ENCODE measurements at places on chromosomes 6 and 20. TPM values are rescaled to one million over a fixed set of nuclear protein-coding genes. Genes with fewer than 3 reads are reported as not detected.
A peak's percentile ranks its signal among the peaks of the same experiment; 100 is the strongest.

The BPIFB1 gene
- total RNA-seq = not detected

- DNase-seq = no peak
Measured at GRCh38 chr20:62885896-62886708, 24.5 kb upstream of the TCFL5 start.

The ZNF165 gene
- 0.23 TPM for total RNA-seq

The PERP gene
- total RNA-seq = 58.1 TPM

The ACTR5 gene
- total RNA-seq = 11.0 TPM

- DNase-seq = no peak
Measured at GRCh38 chr6:90127595-90127994, 169.0 kb downstream of the BACH2 start.

DNA sequence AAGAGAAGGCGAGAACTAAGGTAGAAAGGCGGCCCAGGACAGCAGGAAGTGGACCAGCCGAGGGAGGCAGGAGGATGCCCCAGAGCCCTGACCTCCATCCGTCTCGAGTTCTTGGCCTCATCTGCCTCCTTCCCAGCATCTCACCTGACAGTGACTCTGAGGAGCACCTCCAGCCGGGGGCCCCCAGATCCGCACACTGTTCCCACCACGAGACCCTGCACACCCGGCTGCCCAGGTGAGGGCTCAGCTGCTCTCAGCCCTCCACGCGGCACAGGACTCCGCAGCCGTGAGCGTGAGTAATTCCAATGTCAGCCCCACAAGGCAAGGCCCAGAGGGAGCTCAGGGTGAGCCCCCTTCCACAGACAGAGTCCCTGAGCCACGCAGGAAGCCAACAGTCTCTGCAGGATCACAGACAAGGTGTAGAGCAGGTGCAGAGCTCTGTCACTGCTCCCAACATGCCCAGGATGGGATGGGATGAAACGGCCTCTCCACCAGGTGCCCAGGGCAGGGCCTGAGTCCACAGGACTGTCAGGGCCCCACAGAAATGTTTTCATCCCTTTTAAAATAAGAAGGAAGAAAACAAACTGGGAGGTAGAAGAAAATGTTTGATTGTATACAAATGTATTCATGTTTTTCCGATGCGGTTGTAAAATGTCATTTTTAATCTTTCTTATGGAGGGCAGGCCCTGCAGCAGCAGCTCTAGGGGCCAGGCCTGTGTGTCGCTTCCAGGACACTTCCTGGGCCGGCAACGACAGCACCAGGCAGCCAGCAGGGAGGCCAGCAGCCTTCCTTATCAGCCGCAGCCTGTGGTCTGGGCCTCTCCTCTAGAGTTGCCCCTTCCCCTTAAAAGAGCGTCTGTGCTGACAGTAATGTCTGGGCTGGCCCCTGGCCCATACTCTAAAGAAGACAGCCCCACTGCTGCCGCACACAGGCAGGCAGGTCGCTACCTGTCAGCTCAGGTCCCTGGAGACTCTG, 66.9 kb downstream of the DLL1 start:
- no peak for DNase-seq

GRCh38 chr6:19210849-19211590, 626.1 kb upstream of the ID4 start:
- DNase-seq = no peak

DNA sequence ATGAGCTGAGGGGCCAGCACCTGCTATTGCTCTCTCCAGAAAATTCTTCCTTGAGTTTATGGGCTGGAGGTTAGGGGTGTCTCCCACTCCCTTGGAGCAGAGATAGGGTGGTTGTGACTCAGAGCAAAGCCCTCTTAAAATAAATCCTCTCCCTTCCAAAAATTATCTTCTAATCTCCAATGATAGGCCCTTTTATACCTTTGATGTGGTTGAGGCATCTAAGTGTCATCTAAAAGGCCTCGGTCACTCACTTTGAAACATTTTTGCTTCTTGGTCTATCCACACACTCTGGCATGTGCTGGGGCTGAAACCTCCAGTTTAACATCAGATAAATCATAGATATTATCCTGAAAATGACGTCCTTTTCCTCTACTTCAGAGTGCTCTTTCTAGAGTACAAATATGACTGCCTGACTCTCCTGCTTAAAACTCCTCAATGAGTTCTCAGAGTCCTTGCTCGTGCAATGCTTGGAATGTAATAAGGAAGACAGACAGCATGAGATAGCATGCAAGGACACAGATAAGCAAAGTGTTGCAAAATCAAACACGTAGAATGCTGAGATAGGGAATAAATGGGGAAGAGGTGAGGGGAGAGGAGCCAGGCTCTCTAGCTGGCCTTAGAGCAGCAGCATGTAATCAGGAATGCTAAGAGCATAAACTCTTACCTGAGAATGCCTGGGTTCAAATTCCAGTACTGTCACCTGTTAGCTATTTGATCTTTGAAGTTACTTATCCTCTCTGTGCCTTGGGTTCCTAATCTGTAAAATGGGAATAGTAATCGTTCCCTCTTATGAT, 374.1 kb upstream of the CITED2 start:
- no peak for DNase-seq

- no peak for DNase-seq
Measured at GRCh38 chr20:8221887-8222419, 89.9 kb downstream of the PLCB1 start.

The TSBP1 gene
- not detected for total RNA-seq

The RIMS4 gene
- total RNA-seq = not detected

- DNase-seq = no peak
Measured at GRCh38 chr20:16569246-16570153, 3.7 kb downstream of the KIF16B start.

The TREML1 gene
- total RNA-seq = not detected

The VAPB gene
- 10.1 TPM for total RNA-seq

The HLA-DQB2 gene
- total RNA-seq = not detected

- DNase-seq = no peak
Measured at GRCh38 chr6:151633526-151634335, 139.9 kb downstream of the CCDC170 start.

The TBC1D20 gene
- 27.8 TPM for total RNA-seq

- no peak for DNase-seq
Measured at GRCh38 chr6:17159240-17159639, 57.4 kb downstream of the STMND1 start.

The PAK5 gene
- total RNA-seq = not detected

GRCh38 chr6:128303870-128304269, 216.5 kb downstream of the PTPRK start:
- no peak for DNase-seq

The SLC22A2 gene
- not detected for total RNA-seq

GRCh38 chr6:156687789-156688619, 89.2 kb upstream of the ARID1B start:
- DNase-seq = no peak

DNA sequence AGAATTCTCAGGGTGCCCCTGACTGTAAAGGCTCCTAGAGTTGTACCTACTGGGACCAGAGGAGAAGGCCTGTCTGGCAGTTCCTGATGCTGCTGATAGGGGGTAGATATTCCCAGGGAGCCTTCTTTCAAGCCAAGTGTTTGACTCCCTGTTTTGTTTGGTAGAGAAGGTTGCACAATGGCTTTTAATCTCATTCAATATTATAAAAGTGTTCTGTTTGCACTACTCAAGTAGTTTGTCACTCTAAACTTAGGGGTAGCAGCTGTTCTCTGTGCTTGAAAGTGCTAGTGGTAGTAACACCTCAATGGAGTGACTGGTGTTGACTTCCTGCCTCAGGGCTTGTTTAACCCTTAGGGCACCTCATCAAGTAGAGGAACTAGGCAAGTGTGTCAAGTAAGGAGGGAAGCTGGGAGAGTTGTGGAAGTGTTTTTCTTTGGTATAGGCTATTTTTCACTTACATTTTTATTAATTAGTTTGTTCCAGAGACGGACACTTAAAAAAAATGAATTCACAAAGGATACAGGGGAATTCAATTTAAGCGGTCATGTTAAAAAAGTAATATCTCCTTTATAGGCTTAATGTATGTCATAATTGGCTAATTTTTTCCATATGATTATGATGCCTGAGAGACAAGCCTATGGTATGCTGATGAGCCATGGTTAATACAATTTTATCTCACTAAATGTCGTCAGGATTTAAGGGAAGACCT, 38.1 kb downstream of the BICRAL start:
- DNase-seq = no peak

- no peak for DNase-seq
Measured at GRCh38 chr6:107871976-107872375, 47.9 kb upstream of the SCML4 start.

GRCh38 chr6:7911345-7911725, 747 bp upstream of the TXNDC5 start:
- no peak for DNase-seq

The TCEA2 gene
- 34.5 TPM for total RNA-seq

The SPATS1 gene
- total RNA-seq = not detected

DNA sequence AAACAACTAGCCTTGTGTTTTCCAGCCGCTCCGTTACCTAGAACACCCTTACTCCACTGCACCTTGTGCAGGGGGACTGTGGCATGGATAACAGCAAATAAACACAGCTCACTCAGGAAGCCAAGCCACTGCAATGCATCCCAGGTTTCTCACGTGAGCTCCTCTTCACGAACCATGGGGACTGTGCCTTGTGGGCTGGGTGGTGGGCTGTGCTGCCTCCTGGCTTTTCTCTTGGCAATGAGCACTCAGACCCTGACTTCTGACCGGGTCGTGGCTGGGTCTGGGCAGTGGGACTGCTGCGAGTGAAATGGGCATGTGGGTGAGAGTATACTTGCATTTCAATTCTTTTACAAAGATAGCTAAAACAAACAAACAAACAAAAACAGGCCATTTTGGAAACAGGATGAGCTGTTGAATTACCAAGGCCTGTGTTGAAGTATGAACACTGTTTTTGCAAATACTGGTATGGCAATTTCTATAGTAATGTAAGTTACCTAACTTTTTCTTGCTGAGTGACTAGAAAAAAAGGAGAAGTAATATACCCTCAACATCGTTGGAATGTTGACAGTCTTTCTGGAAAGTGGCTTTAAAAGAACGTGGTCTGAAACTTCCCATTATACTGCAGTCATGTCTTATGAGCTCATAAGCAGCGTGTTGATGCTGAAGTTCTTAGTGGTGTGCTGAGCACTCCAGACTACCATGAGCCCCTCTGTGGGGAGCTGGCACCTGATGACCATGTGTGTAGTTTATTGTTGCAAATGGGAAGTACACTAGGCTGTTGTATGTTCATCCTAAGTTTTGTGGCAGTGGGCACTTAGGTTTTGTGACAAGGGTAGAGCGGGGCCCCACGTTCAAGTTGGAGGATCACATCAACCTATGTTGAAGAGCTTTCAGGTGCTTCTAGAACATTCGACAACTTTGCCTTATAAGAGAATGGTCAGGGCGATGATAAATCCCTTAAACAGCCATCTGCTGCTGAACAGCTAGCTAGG, 120.4 kb downstream of the ARMC2 start:
- DNase-seq = no peak

The SIGLEC1 gene
- total RNA-seq = not detected

- DNase-seq = no peak
Measured at GRCh38 chr20:10014431-10014830, 20.4 kb upstream of the ANKEF1 start.

- no peak for DNase-seq
Measured at GRCh38 chr6:128918886-128919285, 35.9 kb downstream of the LAMA2 start.

GRCh38 chr6:133891149-133891926, 2.4 kb downstream of the TCF21 start:
- no peak for DNase-seq

The NFKBIE gene
- total RNA-seq = 56.9 TPM

The MUC21 gene
- total RNA-seq = not detected

- DNase-seq = no peak
Measured at GRCh38 chr20:11200423-11200822, 526.6 kb upstream of the JAG1 start.

The PI3 gene
- total RNA-seq = not detected

DNA sequence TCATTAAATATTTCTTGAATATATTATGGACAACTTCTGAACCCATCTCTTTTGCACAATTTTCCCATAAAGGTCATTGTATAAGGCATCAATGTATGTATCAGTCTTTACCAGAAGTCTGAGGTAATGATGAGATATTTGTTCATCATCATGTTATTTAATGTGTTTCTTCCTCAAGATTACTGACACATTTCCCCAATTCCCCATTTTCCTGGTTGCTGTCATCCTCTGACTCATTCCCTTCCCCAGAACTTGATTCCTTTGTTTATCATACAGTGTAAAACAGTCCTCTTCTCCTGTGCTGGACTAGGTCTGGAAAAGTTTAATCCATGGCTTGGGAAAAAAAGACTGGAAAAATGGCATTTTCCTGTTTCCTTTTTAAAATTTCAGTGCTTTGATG, 107.9 kb upstream of the FLRT3 start:
- DNase-seq = peak; percentile 36

DNA sequence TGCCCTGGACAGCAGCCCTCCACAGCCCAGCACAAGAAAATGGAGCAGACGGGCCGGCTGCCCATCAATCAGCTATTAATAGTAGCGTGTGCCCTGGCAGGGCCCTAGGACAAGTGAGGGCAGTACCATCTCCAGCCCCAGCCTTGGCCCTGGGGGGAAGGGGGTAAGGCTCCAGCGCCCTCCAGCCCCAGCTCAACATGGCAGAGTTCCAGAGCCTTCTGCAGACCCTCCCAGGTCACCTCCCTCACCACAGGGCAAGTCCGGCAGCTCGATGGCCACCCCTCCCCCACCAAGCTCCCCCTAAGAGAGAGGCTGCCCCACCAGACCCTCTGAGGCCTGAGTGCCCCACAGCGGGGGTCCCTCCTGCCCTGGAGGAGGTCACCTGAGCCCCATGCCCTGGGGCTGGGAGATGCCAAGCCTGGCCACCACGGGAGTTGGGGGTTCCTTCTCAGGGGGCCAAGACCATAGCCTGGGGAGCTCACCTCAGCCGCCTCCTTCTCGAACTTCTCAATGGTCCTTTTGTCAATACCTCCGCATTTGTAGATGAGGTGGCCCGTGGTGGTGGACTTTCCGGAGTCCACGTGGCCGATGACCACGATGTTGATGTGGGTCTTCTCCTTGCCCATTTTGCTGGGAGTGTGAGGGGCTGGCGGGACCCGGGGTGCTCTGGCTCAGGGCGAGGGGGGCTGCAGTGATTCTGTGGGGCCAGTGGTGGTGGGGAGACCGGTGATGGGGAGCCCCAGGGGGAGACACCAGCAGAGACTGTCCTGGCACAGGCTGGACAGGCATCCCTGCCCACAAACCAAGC, 1.5 kb downstream of the EEF1A2 start:
- no peak for DNase-seq

The RAD21L1 gene
- total RNA-seq = not detected

DNA sequence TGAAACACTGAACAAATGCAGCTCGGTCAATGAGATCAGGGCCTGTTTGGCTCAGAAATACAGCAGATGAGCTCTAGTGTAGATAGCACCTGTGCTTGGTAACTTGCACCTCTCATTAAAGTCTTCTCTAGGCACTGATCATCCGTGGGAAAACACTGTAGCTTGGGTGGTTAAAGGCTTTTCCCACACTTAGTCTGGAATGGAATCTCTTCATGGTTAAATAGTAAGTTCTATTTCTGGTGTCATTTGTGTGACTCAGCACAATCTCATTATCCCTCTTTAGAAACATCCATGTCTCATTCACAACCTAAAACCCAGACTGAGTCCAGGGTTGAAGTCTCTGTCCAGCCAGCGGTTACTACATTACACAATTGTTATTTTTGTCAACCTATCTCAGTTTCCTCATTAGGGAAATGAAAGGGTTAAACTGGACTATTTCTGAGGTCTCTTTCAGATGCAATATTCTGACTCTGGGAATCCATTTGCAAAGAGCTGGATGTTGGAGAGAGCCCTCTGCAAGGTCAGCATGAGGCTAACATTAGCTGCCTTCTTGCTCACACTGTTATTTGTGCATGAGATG, 125.0 kb downstream of the ZDHHC14 start:
- no peak for DNase-seq

GRCh38 chr20:24684956-24685691, 215.7 kb downstream of the SYNDIG1 start:
- DNase-seq = no peak

Measured in glomerular endothelial cell (primary cell).